ENCODE measurements at places on chromosomes 7 and 10.

- no peak for DNase-seq
Observed at GRCh38 chr10:19704544-19704943, 111.7 kb upstream of the PLXDC2 start.

DNA sequence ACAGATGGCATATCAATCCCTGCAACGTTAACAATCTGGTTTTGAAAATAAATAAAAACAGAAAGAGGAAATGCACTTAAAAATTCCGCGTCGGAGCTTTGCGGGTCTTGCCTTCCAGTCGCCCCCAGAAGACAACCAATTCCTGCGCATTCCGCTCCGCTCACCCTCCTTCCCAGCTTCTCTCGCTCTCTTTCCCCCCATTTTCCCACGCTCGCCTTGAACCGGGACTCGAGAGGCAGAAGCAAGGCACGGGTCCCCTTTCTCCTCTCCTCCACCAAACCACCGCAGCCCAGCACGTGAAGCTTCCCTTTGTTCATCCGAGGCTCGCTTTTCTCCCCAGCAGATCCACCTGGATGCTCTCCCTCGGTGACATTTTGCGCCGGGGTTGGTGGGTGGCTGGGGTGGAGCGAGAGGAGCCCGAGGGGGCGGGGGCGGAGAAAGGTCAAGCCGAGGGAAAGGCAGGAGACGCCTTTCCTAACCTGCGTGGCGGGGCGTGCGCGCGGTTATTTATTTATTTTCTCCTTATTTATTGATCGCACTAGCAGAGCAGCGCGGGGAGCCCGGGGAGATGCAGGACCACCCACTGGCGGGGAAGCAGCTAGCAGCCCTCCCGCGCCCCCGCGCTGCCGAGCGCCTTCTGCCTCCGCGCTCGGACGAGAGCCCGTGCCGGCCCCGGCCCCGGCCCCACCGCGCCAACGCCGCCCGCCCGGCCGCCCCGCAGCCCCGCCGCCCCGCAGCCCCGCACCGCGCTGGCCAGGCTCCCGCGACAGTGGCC is at the start of gene KCND2:
Gene KCND2 (plus strand): TSS at position 475 of the 775 bp plus-strand sequence.
- peak; percentile 23 for DNase-seq

DNA sequence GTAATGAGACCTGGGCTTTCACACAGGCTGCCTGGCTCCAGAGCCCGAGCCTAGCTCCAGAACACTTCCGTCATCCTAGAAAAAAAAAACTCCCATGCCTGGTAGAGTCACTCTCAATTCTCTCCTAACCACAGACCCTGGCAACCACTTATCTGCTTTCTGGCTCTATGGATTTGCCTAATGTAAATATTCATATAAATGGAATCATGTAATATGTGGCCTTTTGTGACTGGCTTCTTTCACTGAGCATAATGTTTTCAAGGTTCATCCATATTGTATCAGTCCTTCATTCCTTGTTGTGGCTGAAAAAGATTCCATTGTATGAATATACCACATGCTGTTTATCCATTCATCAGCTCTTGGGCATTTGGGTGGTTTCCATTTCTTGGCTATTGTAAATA is 167.7 kb upstream of the MKLN1 start:
- DNase-seq, result no peak

- DNase-seq, result no peak
Observed at GRCh38 chr7:87476179-87476557, 688 bp upstream of the ABCB4 start.

DNA sequence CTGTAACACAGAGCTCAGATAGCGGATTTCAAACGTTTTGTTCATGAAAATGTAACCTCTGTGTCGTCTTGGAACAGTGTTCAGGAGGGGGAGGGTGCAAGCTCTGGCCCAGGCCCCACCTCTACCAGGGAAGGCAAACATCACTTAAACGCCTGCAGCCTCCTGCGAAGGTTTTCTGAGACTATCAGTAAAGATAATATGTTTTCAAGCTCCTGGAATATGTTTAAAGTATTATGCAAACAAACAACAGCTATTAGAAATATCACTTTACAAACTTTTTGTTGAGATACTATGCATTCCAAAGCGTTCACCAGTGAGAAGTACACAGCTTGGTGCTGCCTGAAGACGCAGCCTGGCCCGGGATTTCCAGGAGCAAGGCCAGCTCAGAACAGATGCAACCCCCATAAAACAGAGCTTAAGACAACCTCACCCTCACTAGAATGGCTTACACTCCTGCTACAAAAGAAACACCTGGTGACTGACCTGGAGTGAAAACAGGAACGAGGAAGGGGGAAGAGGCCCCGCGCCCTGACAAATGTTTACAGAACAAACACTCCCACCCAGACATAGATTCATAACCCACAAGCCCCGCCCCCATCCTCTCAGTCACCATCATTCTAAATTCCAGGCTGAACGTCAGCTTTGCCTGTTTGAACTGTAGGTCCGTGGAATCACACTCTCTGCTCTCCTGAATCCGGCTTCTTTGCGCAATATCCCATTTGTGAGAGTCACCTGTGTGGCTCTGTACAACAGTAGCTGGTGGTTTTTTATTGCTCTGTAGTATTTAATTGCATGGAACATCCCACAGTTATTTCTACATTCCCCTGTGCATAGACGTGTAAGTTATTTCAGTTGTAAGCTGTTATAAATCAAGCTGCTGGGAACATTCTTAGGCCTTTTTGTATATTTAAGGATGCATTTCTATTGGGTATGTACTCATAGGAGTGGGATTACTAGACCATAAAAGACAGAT is 155.0 kb downstream of the PTPRN2 start:
- no peak for DNase-seq
